ENCODE measurements at places on chromosomes 2 and 18. TPM values are rescaled to one million over a fixed set of nuclear protein-coding genes. Genes with fewer than 3 reads are reported as not detected.

GRCh38 chr2:146129231-146129630, 1609.3 kb upstream of the ZEB2 start:
- no peak for DNase-seq

DNA sequence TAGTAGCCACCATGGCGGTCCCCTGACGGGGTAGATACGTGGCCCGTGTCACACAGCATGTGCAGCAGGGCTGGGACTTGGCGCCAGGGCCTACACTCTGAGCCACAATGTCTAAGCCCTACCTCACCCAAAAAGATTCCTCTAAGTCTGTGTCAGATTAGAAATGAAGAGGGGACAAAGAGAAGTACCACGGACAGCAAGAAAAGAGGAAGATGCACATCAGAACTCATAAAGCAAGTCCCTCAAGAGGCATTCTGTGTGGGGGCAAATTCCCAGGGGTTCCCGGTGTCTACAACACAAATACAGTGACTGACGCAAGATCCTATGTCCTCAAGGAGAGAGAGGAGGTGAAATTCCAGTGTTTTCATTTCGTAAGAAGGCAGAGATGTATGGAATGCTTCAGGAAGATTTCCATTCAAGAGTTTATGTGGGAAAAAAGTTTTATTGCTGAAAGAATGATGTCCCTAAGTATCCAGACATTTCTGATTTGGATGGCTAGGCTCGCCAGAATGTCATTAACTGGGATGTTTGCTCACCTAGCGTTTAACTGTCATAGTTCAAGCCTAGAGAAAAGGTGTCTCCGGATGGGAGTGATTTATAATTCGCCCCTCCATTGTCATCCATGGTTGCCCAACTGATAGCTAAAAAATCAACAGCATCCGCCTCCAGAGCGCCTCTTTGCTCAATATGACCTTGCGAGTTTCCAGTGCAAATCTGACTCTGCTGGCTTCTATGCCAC, 75.6 kb upstream of the CHMP1B start:
- DNase-seq = no peak

- DNase-seq = no peak
These were observed 60.2 kb downstream of the RALBP1 start for GRCh38 chr18:9535430-9535991.

DNA sequence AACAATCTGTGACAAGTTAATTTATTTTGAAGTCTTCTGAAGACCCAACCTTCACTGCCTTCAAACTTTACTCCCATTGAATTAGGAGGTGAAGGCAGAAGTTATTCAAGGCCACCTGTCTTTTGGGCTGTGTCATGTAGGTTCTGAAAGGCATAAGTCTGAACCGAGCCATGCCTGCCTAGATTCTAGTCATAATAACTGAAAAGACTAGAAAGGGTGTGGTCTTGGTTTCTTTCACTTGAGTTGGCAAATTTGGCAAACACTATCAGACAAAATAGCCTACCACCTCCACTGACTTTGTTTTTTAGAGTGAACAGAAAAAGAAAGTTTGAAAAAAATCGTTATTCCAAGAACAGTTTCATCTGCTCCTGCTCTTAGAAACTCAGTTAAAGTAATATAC, 38.4 kb downstream of the PPM1B start:
- no peak for DNase-seq

GRCh38 chr2:12543978-12544558, 172.7 kb upstream of the TRIB2 start:
- no peak for DNase-seq

DNA sequence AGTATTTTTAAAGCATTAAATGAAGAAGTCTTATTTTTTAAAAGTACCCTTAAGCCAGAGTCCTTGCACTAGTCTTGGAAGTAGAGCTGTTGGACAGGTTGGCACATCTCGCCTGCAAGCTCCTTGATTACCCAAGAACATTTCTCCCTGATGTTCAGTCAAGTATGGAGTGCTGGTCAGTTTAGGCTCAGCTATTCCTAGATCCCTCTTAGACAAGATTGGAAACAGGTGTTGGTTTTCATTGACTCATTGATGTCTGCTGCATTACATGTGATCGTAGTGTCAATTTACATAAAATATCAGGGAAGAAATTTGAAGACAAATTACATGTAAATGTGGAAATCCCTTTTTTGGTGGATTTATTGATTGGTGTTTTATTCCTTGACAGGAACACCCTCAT, 170.4 kb downstream of the ZNF407 start:
- no peak for DNase-seq

DNA sequence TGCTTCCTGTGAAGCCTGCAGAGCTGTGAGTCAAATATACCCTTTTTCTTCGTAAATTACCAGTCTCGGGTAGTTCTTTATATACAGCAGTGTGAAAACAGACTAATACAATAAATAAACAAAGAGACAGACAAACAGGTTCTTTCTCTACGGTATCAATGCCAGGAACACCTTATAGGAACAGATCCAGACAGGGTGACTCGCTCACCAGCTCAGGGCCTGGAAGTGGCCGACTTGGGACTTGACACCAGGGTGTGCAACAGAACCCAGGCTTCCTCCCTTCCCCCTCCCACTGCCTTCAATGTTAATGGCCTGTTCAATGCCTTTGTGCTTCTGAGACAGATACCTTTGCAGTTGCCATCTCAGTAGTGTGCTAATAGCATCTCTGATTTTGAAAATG, 309.5 kb downstream of the ALK start:
- no peak for DNase-seq

GRCh38 chr2:94984964-94985575, 40.4 kb upstream of the MAL start:
- no peak for DNase-seq

DNA sequence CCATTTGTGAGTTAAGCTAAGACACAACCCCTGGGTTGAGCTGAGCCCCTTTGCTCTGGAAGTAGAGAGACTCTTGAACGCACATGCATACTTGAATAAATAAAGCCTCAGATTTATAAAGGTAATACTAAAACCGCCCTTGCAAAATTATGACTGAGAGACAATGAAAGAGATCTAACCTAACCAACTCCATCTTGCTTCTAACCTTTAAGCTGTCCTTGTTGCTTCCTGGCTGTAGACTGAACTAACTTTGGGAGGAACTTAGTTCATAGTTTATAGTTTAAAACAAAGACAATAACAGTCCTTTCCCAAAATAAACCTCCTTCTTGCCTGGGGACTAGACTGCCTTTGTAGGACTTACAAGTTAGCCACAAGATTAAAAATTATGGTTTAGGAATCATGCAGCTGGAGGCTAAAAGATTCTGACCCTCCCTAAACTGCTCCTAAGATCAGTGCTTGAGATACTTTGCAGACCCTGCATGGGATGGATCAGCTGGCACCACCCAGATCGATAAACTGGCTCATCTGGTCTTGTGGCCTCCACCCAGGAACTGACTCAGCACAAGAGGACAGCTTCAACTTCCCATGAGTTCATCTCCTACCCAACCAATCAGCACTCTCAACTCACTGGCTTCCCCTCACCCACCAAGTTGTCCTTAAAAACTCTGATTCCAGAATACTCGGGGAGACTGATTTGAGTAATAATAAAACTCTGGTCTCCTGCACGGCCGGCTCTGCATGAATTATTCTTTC, 240.2 kb upstream of the SLC14A2 start:
- no peak for DNase-seq

DNA sequence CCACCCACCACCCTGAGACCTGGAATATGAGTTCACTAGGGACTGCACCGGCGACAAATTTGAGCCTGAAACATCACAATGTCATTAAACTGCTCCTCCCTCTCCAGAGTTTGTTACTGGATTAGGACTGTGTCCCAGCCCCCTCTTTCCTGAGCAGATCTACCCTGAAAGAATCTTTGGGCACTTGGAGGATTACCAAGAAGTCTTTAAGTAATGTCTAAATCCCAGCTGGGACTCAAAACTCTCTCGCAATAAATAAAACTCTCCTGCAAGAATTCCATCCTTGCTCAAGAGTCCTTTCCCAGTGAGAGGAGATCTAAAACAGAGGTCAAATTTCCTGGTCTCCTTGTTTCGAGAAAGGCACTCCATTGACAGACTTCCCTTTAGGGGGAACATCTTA, 20.9 kb downstream of the GKN2 start:
- DNase-seq = no peak

GRCh38 chr18:76444446-76445105, 50.5 kb downstream of the ZNF516 start:
- DNase-seq = no peak

DNA sequence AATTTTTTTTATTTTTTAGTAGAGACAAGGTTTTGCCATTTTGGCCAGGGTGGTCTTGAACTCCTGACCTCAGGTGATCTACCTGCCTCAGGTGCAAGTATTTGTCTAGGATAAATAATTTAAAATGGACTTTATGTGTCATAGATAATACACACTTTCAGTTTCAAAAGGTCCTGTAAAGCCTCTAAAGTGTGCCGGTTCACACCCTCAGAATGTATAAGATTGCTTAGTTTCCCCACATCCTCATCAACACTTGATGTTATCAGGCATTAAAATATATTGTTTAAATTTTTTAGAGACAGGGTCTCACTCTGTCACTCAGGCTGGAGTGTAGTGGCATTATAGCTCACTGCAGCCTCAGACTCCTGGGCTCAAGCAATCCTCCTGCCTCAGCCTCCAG, 170.5 kb downstream of the ANKRD44 start:
- no peak for DNase-seq

- DNase-seq = no peak
These were observed 260.3 kb downstream of the HDAC4 start for GRCh38 chr2:239140346-239141020.

GRCh38 chr2:9033385-9034168, 30.1 kb upstream of the MBOAT2 start:
- DNase-seq = no peak

DNA sequence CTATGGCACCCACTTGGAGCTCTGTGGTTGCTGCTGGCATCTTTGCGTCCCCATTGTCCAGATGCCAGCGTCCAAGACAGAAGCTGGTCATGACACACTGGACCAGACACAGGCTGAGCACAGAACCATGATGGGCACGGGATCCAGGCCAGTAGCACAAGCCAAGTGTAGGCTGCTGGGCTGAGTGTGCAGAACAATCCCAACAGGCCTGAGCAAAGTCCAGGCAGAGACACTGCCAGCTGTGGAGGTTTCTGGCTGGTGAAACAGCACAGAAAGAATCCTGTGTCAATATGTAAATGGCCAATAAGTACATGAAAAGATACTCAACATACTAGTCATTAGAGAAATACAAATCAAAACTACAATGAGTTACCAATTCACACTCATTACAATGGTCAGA, 705.4 kb downstream of the METTL4 start:
- no peak for DNase-seq

DNA sequence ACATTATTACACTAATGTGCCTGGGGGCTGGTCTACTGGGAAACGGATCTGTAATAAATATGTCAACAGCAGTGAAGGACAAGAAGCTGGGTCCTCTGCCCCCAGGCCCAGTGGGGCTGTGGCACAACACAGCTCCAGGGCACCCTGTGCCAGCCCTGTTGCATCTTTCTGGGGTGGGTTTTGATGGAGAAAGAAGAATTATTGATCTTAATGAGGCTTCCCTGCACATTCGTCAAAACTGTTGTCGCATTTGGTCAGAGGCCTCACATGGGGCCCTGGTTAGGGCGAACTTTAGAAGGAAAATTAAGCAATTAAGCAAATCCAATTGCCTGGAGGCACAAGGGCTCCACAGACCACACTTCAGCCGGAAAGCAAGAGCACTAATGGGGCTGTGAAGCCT, 30.0 kb upstream of the TWIST2 start:
- no peak for DNase-seq

- no peak for DNase-seq
These were observed 9.0 kb upstream of the FABP1 start for GRCh38 chr2:88136817-88137216.

- no peak for DNase-seq
These were observed 62.6 kb downstream of the MALT1 start for GRCh38 chr18:58733866-58734265.

DNA sequence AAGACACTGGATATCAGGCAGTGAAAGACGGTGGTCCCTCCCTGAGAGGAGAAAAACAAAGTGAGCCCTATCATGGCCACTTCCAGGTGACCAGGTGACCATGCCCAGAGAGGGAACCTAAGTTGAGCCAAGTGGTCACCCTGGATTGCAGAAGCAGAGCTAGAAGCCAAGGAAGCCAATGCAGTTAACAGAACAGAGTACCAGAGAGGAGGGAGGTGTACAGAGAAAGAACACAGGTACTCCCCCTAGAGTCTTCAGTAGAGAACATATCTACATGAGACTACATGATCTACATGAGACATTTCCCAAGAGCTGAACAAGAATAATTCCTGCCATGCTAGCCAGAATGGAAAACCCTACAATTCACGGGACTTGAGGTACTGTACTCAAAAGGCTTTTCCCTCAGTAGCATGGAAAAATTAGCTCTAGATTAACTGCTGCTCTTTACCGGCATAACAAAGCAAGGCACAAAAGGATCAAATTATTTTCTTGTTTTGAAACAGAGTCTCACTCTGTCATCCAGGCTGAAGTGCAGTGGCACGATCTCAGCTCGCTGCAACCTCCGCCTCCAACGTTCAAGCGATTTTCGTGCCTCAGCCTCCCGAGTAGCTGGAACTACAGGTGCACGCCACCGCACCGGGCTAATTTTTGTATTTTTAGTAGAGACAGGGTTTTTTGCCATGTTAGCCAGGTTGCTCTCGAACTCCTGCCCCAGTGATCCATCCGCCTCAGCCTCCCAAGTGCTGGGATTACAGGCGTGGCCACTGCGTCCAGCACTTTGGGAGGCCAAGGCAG, 23.5 kb downstream of the ROCK2 start:
- DNase-seq = no peak

DNA sequence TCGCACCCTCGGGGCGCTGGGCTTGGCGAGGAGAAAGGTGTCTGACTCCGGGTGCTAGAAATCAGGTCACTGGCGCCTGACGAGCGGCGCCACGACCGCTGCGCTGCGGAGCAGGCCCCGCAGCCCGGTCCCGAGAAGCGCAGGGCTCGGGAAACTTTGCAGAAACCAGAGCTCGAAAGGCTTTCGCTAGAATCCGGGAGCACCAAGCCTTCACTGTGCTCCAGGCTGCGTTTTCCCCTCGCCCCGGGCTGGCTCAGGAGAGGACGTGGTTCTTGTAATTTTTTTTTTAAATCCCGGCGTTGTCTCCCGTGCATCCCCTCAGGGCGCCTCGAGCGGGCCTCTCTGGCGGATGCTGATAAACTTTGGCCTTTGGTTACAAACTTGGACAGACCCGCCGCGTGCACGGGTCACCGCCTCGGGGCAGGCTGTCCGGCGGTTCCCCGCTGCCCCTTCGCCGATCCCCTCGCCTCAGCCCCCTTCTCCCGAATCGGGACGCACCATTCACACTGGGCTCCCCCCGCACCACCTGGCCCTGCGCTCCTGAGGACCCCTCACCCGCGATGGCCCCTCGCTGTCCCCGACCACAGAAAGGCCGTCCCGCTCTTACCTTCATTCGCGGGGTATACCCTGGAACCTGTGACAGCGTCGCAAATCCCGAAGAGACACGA, 419 bp downstream of the EPHA4 start:
- DNase-seq = peak; percentile 58

- DNase-seq = no peak
These were observed 103.9 kb downstream of the NEB start for GRCh38 chr2:151630372-151630771.

CNTNAP5 gene
- total RNA-seq = not detected

CPS1 gene
- total RNA-seq = 0.44 TPM

ABCG8 gene
- total RNA-seq = not detected

TAF4B gene
- 8.1 TPM for total RNA-seq

VWA3B gene
- total RNA-seq = not detected

POTEE gene
- total RNA-seq = 0.17 TPM

CFAP221 gene
- not detected for total RNA-seq

CRYBA2 gene
- not detected for total RNA-seq

LRATD1 gene
- not detected for total RNA-seq

SLC14A1 gene
- 2.8 TPM for total RNA-seq

RIT2 gene
- not detected for total RNA-seq

SLC4A5 gene
- total RNA-seq = 10.9 TPM

MDH1B gene
- 0.17 TPM for total RNA-seq

SOWAHC gene
- 1.4 TPM for total RNA-seq

NR4A2 gene
- 2.1 TPM for total RNA-seq

Data from CD4-positive, alpha-beta memory T cell (primary cell).